ENCODE measurements at places on chromosomes 7 and 10.

- no peak for DNase-seq
These were observed 15.4 kb downstream of the PRF1 start for GRCh38 chr10:70587045-70587658.

GRCh38 chr7:144826208-144826607 lies 9.6 kb downstream of the TPK1 start:
- no peak for DNase-seq

DNA sequence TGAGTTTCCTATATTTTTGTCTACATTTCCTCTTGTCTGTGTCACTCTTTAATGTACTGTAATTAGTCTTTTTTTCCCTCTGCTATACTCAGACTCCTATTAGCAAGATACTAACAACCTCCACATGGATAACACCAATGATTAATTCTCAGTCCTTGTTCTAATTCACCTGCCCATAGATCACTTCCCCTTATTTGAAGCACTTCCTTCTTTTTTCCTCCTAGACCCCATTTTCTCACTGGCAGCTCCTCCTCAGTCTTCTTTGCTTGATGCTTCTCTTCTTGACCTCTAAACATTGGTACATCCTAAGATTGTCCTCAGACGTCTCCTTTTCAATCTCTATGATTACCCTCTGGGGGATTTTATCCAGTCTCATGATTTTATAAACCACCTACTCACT lies 98.2 kb upstream of the IMMP2L start:
- no peak for DNase-seq

DNA sequence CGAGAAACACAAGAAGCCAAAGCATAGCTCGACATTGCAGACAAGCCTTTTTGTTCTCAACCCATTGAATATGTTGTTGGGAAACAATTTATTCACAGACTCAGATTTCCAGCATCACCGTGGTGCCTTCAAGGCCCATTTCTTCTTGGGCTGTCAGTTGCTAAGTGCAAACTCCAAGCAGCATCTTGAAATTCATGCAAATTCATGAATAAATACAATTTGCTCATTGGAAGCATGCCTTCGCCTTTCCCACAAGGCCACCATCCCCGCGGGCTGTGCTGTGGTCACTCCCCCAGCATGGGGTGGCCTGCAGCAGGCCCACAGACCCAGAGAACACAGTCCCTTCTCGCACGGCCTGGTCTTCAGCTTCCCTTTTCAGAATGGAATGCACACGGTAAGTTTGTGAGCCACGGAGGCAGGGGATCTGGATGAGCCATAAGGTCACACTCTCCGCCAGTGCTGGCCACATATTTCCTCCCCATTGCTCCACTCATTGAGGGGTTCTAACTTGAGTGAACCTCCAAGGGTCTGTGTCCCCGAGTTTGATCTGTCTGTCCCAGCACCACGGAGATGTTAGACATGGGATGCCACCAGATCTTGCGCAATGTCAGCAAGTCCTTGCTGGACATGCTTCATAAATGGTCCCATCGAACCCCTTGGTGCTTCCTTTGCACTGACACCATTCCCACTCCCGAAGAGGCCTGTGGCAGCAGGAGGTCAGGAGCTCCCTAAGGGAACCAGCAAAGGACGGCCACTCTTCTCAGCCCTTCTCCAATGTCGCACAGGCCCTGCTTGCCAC lies 109.5 kb downstream of the GFRA1 start:
- no peak for DNase-seq

DNA sequence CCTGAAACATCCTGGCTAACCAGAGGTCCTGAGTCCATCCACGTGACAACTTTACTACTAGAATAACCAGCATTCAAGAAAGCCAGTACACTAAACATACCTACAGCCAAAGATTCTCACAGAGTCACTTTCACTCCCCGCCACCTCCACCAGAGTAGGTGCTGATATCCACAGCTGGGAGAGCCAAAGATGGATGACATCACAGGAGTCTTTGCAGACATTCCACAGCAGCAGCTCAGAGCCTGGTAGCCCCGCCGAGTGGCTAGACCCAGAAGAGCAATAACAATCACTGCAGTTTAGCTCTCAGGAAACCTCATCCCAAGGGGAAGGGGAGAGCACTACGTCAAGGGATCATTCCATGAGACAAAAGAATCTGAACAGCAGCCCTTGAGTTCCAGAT lies 13.5 kb upstream of the ADAM22 start:
- no peak for DNase-seq

DNA sequence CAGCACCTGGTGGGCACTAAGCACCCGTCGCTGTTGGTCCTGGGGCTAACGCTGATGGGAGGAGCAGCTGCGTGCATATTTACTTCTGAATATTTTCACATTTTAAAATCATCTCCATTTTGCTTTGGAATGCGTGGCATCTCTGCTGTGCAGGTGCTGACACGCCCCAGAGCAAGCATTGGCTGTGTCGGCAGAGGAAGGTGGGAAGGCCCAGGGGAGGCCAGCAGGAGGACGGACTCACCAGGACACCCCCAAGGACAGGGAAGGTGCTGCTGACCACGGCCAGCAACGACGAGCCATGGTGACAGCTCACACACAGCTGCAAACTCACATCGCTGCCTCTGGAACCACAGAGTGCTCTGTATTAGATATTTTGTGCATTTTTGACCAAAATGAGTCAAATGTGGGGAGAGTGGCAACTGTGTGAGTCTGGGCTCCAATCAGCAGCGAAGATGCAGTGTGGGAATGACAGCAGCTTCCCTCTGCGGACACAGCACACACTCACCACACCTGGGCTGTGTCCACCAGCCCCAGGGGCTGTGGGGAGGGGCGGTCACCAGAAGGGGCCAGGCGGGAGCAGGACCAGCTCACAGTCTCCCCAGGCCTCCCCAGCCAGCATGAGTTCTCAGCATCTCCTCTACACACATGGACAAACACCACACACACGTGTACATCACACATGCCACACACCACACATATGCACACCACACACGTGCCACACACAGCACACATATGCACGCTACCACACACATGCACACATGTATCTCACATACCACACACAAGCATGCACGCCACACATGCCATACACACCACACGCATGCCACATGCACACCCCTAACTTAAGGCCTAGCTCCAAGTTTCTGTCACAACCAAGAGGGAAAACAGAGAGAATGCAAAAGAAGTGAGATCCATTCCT lies 58.2 kb downstream of the PTPRN2 start:
- no peak for DNase-seq
